Smooth muscle cell of the brain vasculature (primary cell): ENCODE measurements at places on chromosomes 2 and 18.

DNA sequence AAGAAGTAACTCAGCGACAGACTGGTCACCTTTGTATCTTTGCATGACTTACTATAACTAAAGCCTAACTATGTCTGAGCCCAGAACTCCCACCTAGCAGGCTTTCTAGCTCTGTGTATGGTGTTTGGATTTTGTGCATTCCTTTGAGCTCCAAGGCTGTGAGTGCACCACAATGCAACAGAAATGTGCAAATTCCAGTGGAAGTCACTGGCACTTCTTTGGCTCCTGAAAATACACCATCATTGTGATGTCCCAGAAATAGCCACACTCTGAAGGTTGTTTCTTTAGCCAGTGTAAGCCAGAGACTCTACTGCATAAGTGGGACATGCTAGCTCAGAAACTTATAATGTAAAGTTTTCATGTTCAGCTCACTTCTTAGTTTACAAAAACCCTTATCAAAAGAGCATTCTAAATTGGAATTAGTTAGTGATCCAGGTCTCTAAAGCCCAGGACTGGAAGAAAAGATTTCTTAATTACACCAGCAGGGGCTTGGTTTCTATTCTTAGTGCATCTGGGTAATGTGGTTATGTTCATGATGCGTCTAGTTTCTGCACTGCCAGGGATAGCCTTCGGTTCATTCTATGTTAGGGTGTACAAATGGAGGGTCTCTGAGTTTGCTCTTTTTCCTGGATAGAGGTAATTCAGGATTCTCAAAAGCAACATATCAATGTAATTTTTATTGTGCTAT, 1239.5 kb upstream of the ZEB2 start:
- no peak for DNase-seq

GRCh38 chr2:96265349-96265839, 403 bp downstream of the TMEM127 start:
- DNase-seq: no peak

GRCh38 chr2:56337342-56337741, 153.6 kb downstream of the CCDC85A start:
- no peak for DNase-seq

GRCh38 chr18:617970-618504, 21.2 kb downstream of the CLUL1 start:
- DNase-seq: no peak

DNA sequence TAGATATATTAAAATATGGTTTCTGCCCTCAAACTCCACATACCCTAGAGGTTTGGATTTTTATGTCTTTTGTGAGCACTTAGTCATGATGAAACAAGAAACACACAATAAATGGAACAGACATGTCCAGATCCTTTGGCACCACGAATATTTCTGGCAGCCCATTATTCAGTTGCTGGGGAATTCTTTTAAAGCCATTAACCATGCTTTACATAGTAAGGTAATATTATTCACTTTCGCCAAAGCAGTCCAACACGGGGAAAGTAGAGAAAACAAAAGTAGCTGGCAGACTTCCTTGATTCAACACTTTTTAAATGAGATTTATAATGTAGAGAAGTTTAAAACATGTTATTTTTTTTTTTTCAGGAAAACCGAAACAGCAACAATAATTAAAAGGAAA, 235.4 kb downstream of the PIEZO2 start:
- DNase-seq: no peak

DNA sequence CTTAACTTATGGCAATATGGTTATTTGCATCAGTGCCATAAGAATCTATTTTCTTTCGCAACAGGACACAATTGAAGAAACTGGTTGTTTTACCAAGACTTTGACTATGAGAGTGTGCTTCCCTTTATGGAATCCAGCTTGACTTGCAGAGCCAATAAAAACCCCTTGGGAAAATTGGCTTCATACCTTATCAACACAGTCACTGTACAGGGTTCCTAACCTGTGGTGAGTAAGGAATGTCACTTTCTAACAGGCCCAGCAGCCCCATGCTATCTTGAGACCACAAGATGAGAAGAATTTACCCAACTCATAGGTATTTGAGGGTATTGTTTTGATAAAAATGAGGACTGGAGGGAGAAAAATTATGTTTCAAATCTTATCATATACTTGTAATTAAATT, 418.5 kb upstream of the MAP2 start:
- no peak for DNase-seq

DNA sequence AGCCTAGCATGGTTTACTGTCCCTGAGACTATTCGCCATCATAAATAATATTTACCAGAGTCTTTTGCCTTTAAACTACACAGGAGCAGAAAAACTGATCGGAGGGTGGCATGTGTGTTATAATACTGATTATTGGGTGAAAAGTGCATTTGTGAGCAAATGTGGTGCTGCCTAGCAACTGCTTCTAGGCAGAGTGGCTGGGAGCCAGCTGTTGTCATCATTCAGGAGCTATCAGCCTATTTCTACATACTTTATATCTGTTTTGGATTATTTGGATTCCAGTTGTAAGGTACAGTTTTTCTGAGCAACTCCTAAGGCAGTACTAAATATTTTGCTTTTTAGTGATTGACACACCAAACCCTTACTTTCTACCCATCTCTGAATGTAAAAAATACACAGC, 75.0 kb upstream of the MSTN start:
- DNase-seq: no peak

- no peak for DNase-seq
These were observed 59.2 kb downstream of the GYPC start for GRCh38 chr2:126715111-126715510.

DNA sequence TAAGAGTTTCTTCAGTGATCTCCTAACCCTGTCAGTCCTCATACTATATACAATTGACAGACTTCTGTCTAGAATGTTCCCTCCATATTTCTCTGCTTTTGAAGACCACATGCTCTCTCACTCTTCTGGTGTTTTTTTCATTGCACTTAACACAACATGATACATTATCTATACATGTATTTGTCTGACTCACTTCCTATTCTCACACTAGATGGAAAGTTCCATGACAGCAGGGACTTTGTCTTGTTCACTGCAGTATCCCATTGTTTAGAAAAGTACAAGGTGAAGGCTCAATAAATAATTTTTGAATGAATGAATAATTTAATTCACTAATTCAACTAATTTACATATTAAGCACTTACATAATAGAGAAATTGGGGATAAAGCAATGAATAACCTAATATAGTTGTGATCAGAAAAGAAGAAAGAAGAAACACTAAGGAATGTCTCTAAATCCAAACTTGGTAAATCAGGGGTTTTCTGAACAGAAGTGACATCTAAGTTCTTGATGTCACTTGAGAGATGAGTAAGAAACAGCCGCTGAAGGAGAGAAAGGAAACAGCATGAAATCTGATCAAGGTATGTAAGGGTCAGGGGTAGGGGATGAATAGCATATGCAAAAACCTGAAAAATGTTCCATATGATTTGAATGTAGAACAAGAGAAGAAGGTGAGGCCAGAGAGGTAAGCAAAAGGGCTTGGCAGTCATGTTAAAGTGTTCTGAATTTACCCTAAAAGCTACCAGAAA, 42.4 kb downstream of the MBD2 start:
- DNase-seq: no peak

GRCh38 chr2:175350105-175350504, 168.6 kb upstream of the ATP5MC3 start:
- no peak for DNase-seq

GRCh38 chr2:169291517-169291916, 70.8 kb downstream of the LRP2 start:
- DNase-seq: no peak
